ENCODE measurements at places on chromosomes 2 and 18.

GRCh38 chr2:150207979-150208378 lies 279.5 kb downstream of the RND3 start:
- DNase-seq = no peak

- DNase-seq = no peak
These were observed at the start of gene NETO1 for GRCh38 chr18:72867746-72868584. TSS of gene NETO1 (minus strand) at chr18:72867987. CDS start at chr18:72867291, 696 bp downstream.

- DNase-seq = no peak
These were observed 228.3 kb upstream of the RAB12 start for GRCh38 chr18:8380926-8381325.

GRCh38 chr2:238415036-238415764 lies 11.5 kb upstream of the ASB1 start:
- DNase-seq = no peak

GRCh38 chr2:158649846-158650245 lies 145.3 kb upstream of the DAPL1 start:
- no peak for DNase-seq

All from activated T-cell treated with anti-CD3 and anti-CD28 coated beads for 24 hours (primary cell).